ENCODE measurements at places on chromosomes 7 and 10.
A peak's percentile ranks its signal among the peaks of the same experiment; 100 is the strongest.

- DNase-seq = peak; percentile 82
Observed at GRCh38 chr10:18400201-18400905, 251.0 kb downstream of the NSUN6 start.

- DNase-seq = no peak
Observed at GRCh38 chr10:100970076-100970913, 991 bp downstream of the SEMA4G start.

- no peak for DNase-seq
Observed at GRCh38 chr7:98459529-98459928, 58.6 kb upstream of the BAIAP2L1 start.

DNA sequence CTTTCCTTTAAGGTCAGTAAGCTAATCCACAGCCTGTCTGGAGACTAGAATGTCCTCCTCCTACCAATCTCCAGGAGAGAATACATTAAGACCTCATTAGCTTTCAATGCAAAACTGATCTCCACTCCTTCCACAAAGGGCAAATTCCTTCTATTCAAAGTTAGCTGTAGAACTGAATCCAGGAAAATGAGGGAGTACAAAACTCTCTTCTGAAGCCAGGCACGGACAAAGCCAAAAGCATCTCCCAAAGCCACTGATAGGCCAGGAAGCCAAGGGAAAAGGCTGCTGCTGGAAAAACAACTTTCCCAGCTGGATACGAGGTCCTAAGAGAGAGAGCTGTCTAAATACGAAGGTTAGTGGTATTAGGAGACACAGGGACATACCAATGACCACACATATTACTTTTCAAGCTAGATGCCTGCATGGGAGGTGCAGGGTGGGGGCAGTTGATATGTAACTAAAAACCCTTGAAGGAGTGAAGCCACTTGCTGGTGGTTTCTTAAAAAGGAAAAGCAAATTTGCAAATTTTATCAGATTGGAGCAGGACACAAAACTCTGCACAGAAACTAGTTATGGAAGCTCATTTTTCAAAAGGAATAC lies 43.6 kb downstream of the MKX start:
- DNase-seq = peak; percentile 1

DNA sequence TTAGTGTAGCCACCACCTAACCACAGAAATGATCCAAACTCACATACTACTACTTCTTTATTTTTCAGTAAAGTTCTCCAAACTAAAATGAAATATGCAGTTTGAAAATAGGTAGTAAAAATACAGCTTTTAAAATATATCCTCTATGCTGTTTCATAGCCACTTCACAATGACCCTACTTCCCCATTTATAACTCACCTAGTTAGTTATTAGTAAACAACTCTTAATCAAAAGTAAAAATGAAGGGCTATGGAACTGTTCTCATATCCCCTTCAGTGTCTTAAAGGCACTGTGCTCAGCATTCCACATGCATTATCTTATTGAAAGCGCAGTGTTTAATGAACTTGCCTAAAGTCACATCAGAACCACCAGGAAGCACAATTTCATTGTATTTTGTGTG lies 43.5 kb downstream of the KMT2C start:
- DNase-seq = no peak

DNA sequence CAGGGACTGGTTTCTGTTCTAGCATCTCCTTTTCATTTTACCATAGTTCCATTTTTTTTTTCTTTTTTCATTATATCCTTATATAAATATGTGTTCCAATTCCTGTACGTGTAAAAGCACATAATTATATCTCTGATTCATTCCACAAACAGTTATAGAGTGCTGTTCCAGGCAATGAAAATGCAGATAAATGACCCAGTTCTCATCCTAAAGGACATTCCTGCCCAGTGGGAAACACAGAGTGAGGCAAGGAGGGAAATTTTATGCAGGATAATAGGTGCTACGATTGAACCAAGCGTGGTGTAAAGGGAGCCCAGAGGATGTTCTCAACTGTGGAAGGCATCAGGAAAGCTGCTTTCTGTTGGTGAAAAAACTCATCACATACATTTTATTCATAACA lies 408.1 kb downstream of the GATA3 start:
- no peak for DNase-seq

DNA sequence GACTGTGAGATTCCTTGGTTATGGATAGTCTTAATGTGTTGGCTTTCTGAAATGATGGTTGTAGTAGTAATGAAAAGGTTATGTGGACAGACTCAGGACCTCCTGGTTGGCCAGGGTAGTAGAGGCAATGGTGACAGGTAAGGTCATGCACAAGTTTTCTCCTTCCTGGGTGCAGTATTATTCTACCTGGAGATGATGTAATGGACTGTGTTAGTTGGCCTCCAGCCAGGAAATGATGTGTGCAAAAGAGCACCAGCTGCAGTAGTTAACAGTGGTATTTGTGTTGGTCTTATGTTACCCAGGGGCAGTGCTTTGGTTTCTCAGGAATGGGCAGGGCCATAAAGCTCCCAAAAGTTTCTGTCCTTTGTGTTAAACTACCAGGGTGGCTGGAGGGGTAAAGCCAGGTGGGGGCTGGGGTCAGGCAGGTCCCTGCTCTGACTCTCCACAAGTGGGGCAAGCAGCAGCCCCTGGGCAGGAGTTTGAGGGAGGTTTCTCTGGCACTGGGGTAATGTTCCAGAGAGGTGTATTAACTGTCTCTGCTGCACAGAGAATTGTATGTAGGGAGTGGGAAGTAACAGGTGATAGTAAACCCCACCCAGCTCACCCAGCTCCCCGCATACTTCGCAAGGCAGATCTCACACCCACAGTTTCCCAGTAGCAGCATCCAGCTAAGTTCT lies 36.3 kb downstream of the GPR22 start:
- peak; percentile 50 for DNase-seq

DNA sequence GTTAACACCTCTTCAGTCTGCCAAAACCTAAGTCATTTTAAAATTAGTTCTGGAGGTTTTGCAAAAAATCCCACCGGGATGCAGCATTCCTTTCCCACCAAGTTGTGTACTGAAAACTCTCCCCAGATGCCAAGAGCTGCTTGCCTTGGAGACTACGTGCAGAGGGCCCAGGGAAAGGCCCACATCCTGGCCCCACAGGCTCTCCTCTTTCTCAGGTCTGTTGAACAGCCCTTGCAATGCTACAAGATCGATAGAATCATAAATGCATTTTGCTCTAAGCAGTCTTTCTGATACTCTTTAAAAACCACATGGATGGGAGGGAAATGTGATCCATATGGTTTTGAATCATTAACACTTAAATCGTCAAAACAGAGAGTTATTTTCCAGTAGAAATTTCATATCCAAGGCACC lies 126.7 kb upstream of the ZMIZ1 start:
- DNase-seq = no peak

DNA sequence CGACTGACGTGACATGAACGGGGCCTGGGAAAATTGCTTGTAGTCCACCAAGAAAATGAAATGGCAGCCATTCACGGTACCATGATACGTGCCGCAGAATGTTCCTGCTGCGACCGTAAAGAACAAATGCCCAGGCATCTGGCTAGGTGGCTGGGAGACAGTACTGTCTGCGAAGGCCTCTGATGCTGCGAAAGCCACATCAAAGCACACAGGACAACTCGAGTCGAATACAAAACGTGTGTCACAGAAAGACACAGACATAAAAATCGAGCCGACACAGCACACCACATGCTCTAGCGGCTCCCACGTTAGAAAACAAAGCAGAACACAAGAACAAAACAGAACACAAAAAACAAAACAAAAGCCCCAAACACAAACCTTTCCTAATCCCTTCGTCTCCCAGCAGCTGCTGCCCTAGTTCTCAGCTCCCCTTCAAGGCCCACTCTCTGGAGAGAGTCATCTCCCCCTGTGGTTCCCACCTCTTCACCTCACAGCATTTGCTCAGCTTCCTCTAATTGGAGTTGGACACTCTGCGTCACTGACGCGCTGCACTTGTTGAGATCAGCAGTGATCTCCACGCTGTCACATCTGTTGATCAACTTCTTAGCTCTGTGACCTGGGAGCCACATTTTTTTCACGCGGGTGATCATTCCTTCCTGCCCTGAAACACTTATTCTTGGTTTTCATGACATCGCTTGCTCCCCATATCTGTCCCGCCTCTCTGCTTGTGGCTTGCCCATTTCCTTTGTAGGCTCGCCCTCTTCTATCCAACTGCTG lies 112.2 kb downstream of the CLEC2L start:
- no peak for DNase-seq

- DNase-seq = no peak
Observed at GRCh38 chr10:129335942-129336341, 131.1 kb upstream of the MGMT start.

GRCh38 chr10:44284198-44285084 lies 100.5 kb downstream of the CXCL12 start:
- DNase-seq = no peak

- DNase-seq = peak; percentile 55
Observed at GRCh38 chr7:121244120-121244870, 84.5 kb upstream of the WNT16 start.

DNA sequence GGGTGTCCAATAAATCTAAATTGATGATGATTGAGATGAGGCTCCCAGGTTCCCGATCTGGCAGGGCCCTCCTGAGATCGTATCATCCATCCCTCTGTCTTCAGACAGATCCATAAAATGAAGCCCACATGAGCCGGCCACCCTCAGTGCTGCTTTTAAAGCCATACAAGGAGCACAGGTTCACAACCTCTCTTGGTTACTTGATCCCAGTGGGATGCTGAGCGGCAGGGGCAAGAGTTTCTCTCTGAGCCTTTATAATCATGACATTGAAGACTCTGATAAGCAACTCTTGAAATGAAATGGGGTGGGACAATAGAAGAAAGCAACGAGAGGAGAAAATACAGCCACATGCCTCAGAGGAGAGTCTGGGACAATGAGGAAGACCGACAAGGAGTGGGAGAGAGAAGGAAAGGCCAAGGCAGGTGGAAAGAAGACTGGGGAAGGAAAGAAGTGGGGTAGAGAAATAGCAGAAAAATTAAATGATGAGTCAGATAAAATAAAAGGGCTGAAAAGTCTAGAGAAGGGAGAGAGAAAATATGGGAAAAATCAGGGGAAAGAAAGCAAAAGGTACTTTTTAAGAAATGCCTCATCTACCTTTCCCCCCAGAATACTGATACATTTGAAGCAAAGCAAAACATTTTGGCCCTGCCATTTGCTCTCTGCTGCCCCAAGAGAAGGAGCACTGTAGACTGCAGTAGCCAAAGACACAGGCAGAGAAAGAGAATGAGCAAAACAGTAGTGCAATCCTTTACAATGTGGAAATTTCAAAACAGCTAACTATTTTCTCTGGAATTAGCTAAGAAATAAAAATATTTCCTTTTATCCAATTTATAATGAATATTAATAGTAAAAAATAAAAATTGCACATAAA lies 14.6 kb downstream of the GBX1 start:
- DNase-seq = no peak

DNA sequence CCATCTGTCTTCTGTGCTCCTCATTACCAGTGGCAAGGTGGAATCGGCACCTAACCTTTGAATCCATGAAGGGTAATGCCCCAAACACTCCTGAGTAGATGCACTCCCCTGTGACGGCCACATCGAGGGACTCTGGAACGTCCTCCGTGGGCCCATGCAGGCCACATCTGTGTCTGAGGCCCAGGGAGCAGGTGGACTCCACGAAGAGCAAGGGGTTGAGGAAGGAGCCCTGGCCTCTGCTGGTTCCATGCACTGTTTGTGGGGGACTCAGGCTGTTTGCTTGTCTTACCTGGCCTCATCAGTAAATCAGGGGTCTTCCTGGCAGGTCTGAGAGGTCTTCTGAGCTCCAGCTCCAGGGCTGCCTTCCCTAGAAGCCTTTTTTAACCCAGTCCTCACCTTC lies 62.6 kb upstream of the HMX3 start:
- no peak for DNase-seq

GRCh38 chr7:92762851-92763250 lies 73.5 kb downstream of the CDK6 start:
- no peak for DNase-seq
